RPMI7951 (cell line): ENCODE measurements at places on chromosomes 1 and 21. TPM values are rescaled to one million over a fixed set of nuclear protein-coding genes. Genes with fewer than 3 reads are reported as not detected.

GRCh38 chr21:18529254-18529653 is 125.7 kb upstream of the TMPRSS15 start:
- DNase-seq = peak; percentile 64

- DNase-seq = no peak
These were observed 36.7 kb downstream of the CHD5 start for GRCh38 chr1:6143395-6143794.

DNA sequence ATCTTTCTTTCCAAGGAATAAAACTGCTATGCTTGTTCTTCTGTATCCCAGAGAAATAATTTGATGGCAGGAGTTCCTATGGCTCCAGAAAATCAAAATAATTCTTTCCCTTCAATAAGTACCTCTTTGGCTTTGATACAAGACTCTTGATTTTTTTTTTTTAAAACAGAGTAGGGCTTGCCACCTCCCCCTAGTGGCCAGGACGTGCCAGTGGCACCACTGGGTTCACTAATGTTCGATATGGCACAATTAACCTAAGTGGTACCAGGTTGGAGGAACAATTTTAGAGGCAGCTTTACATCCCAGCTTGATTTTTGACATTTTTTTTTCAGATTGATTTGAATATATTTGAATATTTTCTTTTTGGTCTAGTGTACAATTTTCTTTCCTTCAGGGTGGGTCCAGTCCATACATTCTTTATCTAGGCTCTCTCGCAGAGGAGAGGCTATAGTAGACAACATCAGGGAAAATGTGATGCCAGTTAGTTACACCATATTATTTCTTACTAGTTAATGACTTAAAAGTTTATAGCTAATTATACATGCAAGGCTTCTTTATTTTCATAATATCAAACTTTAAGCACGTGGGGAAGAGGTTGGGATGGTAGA is 330.9 kb downstream of the S1PR1 start:
- DNase-seq = peak; percentile 1

DNA sequence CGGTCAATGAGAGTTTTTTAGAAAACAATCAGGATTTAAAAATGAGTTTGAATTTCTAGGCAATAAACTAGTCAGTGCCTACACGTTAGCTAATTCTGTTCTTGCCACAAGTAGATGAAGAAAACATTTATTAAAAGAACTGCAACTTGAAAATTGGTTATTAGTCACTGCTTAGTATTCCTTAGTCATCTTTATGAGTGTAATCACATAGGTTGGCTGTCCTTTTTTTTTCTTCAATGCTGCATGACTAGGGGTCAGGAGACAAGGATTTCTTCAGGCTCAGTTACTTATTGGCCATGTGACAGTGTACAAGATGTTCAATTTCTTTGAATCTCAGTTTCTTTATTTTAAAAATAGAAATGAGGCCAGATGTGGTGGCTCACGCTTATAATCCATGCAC is 17.1 kb downstream of the SOAT1 start:
- peak; percentile 70 for DNase-seq

DNA sequence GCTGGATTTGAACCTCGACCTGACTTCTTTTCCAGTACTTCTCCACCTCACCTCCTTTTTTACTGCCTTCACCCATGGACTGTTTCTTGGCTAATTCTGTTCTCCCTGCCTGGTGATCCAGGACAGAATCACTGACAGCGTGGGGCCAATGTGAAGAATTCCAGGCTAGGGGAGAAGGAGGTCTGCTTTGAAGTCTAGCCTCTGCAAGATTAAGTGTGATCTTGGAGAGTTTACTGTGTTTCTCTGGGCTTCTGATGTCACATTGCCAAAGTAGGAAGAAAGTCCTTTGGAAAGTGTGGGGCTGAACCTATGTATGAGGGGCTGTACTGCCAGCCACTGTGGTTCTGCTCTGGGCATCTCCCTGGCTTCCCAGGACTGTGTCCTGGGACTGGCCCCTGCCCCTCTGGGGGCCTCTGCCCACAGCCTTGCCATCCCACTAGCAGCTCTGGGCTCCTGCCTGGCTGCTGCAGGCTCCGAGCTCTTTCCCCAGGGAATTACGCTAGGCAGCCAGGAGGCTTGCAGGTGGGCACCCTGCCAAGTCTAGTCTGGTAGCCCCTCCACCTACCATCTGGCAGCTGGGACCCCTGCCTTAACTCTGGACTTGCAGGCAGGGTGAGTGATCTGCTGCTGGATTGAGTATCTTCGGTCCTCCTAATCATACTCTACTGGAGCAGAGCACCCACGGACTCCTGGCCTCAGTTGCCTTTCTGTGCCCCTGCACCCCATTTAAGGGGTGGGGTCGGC is 52.2 kb downstream of the YARS1 start:
- no peak for DNase-seq

GRCh38 chr1:62508187-62508758 is 71.4 kb downstream of the USP1 start:
- peak; percentile 42 for DNase-seq

DNA sequence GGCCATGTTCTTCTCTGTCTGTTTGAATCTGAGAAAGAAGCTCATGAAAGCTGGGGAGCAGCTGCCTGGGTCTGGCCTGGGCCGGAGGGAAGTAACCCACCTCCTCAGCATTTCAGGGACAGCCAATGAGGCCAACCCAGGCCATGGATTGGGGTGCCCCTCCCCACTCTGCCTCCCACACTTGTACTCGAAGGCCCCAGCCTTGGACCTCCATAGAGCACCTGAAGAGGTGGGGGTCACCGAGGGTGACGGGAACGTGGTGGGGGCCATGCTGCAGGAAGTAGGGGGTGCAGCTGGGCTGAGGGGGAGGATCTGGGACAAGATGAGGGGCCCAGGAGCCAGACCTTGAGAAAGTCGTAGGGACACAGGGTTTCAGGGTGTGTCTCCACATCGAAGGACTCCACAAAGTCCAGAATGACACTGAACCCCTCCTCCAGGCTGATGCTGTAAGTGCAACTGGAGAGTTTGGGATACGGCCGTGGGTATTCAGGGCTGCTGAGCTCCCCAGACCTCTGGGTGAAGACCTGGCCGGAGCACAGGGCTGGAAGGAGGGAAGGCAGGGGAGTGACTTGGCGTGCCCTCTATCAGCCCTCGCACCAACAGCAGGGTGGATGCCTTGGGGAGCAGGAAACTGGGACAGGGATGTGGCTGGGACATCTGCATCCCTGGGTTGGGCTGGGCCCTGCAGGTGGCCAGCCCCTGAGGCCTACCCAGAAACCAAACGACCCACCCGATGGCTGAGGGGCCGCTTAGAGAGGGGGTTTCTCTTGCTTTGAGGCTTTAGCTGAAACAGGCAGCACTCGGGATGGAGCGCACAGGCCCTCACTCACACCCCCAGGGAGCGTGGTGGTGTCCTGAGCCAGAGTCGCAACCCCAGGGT is 3.8 kb downstream of the MASP2 start:
- DNase-seq = no peak

GRCh38 chr21:33380483-33380998 is 22.7 kb upstream of the IFNGR2 start:
- peak; percentile 98 for DNase-seq

DNA sequence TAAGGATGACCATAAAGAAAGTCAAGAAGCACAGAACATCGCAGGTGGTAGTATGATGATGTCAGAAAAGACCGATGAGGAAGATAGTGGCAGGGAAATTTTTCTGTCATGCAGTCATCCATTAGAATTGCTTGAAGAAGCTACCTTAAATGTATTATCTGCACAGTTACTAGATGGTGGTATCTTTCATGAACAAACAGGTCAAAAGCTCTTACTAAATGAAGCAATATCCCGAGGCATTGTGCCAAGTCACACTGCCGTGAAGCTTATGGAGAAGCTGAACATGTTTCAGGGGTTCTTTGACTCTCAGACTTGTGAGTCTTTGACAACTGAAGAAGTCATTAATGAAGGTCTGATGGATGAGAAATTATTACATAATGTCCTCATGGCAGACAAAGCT is 128.8 kb downstream of the MACF1 start:
- DNase-seq = no peak

DNA sequence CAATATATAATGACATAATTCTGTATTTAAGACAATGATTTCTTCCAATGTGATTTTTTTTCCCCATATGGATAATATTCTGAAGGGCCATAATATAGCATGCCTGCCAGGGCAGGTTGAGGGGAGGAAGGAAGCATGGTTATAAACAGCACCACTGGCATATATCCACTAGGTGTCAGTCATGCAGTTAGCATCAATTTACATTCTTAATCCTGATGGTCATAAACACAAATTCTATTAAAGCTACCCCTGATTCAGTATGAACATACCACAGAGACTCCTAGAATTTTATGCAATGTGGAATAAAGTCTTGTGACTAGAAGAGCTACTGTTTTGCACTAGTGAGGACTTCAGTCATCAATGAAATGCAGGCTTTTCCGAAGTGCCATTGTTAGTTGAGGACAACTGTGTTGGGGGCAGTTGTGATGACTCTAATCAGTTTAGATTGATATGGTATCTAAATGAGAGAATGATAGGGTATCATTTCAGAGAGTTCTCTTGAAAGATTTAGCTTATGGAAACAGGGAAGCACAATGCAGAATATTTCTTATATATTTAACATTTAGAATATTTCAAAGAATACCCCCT is 342.7 kb upstream of the NR5A2 start:
- peak; percentile 64 for DNase-seq

- peak; percentile 33 for DNase-seq
These were observed 71.0 kb downstream of the SSBP3 start for GRCh38 chr1:54335011-54335754.

GRCh38 chr1:47984175-47984789 is 12.9 kb downstream of the TRABD2B start:
- DNase-seq = no peak

- DNase-seq = no peak
These were observed 749 bp downstream of the EXOSC10 start for GRCh38 chr1:11098931-11099309.

- peak; percentile 28 for DNase-seq
These were observed 182.8 kb downstream of the PSMG1 start for GRCh38 chr21:39000496-39000895.

DNA sequence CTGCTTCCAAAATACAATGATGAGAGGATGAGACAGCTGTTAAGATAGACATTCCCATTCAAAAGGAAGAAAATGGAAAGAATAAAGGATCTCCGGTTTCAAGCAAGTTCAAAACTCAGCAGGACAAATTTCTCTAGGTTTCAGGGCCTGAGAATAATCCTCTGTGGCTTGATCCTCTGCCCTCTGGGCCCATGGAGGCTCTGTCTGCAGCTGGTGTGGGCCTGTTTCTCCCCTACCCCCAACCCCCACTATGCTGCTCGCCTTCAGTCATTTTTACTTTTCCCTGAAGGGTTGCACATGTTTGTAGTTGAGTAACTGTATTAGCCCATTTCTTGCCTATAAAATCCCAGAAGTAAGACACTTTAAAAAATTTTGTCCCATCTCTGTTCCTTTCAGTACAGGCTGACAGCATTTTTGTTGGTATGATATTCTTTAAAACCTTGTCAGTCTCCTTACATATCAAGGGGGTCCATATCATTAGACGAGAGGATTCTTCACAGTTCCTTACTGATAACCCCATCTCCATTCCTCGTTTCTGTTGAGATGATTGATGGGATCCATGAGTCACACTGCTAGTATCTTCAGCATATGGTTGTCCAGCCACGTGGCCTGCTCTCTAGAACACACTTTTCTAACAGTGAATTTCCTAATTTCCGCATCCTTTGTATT is 10.5 kb downstream of the ZMYM4 start:
- peak; percentile 16 for DNase-seq

DNA sequence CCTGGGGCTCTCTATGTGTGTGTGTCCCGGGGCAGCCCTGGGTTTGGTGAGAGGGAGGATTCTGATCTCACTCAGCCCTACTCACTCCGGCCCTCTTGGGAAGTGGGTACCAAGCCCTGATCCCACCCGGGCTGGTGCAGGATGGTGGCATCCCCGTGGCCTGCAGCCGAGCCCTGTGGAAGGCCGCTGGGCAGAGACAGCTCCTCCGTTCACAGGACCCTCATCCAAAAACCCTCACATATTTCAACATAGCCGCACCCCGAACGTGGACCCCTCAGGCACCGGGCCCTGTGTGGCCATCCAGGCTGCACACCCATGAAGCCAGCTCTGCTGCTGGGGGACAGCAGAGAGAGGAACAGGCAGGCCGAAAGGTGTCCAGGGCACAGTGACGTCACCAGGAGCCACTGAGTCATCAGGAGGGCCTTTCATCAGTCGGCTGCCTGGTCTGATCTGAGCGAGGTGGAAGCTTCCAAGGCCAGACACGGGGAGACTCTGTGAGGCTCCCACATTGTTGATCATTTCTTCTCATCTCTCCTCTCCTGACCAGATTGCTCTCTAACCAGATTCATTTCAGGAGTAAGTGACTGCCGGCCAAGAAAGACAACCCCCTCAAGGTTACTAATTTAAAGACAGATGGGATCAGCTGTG is 16.2 kb upstream of the GPR157 start:
- peak; percentile 82 for DNase-seq

- DNase-seq = no peak
These were observed 117.1 kb upstream of the COL6A1 start for GRCh38 chr21:45864436-45864835.

GRCh38 chr1:219027146-219027673 is 146.5 kb upstream of the LYPLAL1 start:
- DNase-seq = no peak

DNA sequence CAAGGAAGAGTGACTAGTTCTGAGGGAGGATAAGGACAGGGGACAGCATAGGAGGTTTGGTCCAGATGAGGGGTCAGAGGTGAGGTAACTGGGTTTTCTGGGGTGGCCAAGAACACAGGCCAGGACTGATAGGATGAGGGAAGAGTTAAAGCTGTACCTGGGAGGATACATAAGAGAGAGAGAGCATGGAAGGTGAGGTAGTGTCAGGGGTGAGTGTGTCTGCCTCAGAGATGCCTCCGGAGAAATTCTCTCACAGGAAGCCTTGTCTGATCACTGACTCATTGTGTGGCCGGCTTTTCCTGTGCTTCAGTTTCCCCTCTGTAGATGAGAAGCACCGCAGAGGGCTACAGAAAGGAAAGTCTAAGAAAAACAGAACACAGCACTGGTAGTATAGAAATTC is 40.2 kb downstream of the FASLG start:
- DNase-seq = peak; percentile 77

DNA sequence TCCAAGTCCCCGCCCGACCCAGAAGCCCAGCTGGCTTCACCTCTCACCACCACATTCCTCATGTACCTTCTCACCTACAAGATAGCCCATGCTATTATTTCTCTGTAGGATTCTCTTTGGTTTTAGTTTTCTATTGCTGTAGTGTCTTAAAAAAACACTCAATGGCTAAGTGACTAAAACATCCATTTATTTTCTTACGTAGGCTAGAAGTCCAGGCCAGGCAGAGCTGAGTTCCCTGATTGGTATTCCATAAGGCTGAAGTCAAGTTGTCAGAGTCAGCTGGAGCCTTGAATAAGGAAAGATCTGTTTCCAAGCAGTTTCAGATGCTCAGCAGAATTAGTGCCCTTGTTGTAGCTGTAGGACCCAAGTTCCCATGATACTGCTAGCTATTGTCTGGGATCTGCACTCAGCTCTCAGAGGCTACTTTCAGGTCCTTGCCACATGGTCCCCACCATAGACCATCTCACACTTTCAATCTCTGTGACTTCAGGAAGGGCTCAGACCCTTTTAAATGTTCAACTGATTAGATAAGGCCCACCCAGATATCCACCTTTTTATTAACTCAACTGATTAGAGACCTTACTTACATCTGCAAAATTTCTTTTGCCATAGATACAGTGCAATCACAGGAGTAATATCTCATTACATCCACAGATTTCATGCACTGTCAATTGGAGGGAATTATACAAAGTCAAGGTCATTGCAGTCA is 371.0 kb downstream of the TGFB2 start:
- no peak for DNase-seq

ATP6V1G3 gene
- total RNA-seq = not detected in 2 replicates

TRAF5 gene
- 6.4 and 7.9 TPM in 2 replicates for total RNA-seq

SLC44A3 gene
- 0.98 and 1.1 TPM in 2 replicates for total RNA-seq

ALX3 gene
- not detected in 2 replicates for total RNA-seq

LAD1 gene
- total RNA-seq = not detected in 2 replicates

PRDM15 gene
- 2.4 and 3.9 TPM in 2 replicates for total RNA-seq

OR2T29 gene
- not detected in 2 replicates for total RNA-seq
